RCC 7860 (cell line): ENCODE measurements at places on chromosomes 12 and 14.

- DNase-seq, result no peak
Measured at GRCh38 chr14:74627076-74627475, 15.0 kb upstream of the LTBP2 start.

DNA sequence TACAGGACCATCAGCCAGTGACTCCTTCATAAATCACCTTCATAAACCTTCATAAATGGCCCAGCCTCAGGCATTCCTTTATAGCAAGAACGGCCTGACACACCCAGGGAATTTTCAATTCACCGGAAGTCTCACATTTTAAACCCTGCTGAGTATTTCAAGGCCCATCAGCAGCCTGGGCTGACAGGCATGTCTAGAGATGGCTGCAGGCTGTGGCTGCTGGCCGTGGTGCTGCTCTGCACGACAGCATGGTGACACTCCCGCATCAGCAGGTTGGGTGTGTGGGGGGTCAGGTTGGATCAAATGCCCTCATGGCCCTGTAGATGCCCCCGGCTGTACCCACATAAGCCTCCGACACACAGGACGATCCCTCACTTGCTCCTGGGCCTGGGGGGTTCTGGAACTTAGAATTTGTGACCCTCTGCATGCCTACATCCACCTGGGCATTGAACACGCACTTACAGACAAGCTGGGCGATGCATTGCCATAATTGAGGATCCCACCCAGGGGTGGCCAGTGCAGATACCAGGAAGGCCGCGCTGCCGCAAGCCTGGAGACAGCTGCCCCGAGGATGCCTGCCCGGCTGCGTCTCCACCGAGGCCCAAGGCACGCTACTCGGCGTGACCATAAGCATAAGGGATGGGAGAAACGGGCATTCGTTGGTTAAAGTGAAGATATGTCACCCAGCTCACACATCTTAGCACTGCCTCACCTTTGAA lies 124.3 kb downstream of the PIWIL1 start:
- DNase-seq, result no peak

DNA sequence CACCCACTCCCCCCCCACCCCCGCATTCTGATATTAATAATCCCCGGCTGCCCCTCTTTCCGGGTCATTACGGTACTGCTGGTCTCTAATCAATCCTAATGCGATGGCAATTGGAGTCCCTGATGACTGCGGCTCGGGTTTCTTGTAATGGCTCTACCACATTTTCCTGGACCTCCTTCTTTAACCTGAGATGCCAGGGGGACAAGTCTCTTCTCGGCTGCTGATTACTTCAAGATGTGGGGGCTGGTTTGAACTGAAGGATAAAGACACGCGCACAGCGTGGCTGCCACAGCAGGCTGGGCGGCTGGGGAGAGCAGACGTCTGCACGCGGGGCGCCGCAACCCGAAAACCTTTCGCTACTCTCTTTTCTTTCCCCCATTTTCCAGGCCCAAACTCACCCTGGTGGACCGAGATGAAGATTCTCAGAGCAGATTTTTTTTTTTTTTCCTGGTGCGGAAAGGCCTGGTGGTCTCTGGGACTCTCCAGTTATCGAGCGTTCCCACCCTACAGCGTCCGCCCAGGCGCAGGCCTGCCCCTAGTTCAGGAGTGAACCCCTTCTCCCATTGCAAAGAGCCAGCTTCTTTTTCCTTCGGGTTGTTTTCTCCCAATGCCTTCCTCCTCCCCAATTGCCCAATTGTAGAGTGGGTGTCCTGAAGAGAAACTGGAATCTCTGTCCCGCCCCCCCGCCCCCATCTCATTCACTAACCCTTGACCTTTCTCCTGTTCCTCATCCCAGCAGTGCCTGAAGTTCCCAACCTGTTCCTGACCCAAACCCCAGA lies 6.0 kb upstream of the SIX1 start:
- no peak for DNase-seq

- DNase-seq, result no peak
Measured at GRCh38 chr12:94299846-94300245, 151.5 kb downstream of the PLXNC1 start.

DNA sequence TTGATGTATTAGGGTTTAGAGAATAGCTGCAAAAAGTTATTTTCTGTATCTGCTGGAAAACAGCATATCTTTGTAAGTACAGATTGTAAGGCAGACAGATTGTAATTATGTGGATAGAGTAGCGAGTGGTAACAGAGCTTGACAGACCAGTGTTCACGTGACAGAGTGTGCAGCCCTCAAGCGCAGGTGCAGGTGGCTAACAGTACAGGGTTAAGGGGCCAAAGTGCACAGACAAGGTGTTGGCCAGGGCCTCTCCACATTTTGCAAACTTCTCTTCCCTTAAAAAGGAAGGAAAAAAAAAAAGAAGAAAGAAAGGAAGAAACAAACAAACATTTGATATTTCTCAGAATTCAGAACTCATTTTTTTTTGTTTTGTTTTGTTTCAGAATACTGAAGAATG lies 25.2 kb upstream of the KLHL42 start:
- no peak for DNase-seq

DNA sequence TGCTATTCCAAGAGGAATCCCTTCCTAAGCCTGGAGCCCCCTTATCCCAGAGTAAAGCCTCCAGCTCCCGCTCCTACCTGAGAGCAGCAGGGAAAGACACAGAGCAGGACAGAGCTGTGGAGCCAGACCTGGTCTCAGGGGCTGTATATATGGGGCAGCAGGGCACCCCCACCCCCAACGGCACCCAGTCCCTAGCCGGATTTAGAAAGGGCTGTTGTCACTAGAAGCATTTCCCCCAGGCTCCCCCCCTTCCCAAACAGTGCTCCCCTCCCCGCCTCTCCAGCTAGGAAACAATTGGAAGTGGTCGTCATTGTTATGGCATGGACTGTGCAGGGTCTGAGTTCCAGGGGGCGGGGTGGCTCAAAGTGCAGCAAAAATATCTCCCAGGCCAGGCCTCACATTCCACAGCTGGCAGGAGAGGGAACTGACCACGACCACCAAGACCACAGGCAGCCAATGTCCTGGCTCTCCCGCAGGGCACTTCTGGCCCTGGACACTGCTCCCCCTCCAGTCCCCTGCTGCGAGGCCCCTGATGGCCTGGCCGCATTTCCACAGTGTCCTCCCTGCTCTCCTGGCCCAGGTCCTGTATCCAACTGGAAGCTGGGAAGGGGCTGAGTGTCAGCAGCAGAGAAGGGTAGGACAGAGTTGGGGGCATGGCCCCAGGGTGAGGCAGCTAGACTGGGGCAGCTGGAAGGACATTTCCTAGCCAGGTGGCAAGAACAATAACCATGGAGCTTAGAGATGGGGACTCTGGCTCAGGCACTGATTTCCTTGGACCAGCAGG lies at the start of gene MYH7:
MYH7 (minus strand) TSS at position 118 of the 784 bp plus-strand sequence. CDS start 1,928 bp downstream, outside the sequence.
- no peak for DNase-seq

DNA sequence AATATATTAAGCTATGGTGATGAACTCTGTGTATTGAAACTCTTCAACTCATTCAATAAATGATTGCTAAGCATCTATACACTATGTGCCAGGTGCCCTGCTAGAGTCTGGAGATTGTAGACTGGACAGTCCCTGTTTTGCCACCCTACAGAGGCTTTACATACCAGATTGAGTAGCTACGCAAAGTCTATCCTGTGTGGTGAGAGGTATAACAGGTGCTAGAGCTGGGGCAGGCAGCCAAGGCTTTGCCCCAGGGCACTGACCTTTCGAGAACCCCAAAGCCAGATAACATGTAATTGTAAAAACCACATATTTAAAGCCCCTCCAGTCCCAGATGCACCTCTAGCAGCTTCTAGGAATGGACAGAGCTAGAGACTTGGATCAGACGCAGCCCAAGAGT lies 52.8 kb downstream of the PPM1H start:
- DNase-seq, result no peak

DNA sequence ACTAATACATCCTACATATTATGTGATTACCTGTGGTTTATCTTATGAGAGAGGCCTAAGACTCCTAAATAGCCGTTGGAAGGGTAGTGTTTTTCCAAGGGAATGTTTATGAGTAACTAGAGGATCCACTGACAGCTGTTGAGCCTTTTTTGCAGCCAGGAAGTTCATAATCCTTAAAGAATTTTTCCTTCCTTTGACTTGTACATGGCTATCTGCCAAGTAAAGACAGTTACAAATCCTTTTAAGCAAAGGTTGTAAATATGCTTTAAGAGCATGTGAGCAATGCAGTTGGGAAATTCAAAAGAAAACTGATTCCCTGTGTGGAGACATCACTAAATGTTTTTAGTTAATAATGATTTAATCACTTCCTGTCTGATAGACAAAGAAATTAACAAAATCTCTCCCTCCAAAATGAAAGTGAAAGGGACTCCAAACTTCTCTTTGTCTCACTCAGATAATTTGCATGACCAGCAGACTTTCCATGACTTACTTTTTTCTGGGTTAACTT lies 333.8 kb downstream of the PDZRN4 start:
- peak; percentile 77 for DNase-seq

- DNase-seq, result no peak
Measured at GRCh38 chr12:109817627-109818231, 15.5 kb downstream of the TRPV4 start.

GRCh38 chr14:79568594-79568993 lies 642.7 kb downstream of the DIO2 start:
- DNase-seq, result no peak

- DNase-seq, result no peak
Measured at GRCh38 chr14:35695647-35696046, 113.4 kb downstream of the RALGAPA1 start.

GRCh38 chr14:73824127-73824526 lies 27.5 kb upstream of the PTGR2 start:
- DNase-seq, result no peak

DNA sequence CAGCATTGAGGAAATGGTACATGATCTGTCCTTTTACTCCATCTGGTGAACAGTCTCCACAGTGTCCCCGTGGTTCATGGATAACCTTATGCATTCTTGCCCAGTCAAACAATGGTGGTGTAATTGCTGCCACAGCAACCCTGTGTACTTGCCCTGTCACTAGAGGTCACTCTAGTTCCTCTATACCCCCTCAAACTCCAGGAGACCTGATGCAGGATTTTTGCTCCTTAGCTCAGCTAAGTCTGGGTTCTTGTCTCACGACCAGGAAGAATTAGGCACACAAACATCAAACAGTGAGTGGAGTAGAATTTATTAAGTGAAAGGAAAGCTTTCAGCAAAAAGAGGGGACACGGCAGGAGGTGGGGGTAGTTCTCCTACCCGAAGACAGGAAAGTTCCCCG lies 24.7 kb upstream of the EEA1 start:
- DNase-seq, result no peak

- no peak for DNase-seq
Measured at GRCh38 chr12:46811185-46811584, 14.6 kb downstream of the SLC38A4 start.

DNA sequence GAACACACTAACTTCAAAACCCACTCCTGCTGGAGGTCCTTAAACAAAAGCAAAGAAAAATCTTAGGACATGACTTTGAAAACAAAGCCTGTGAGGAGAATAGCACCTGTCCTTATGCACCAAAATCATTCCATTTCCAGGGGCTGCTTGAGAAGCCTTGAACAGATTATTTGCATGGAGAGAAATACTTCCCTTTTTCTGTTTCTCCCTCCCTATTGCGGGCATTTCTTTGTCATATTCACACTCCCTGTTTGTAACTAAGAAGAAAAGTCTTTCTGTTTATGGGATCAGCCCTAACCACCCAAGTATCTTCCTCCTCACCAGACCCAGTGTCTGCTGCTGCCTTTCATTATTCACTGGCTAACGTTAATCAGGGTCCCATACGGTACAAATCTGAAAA lies 218.8 kb downstream of the DPF3 start:
- DNase-seq, result no peak

- no peak for DNase-seq
Measured at GRCh38 chr12:96883571-96883970, 23.5 kb upstream of the NEDD1 start.

GRCh38 chr12:116874324-116874995 lies 6.8 kb downstream of the HRK start:
- no peak for DNase-seq

DNA sequence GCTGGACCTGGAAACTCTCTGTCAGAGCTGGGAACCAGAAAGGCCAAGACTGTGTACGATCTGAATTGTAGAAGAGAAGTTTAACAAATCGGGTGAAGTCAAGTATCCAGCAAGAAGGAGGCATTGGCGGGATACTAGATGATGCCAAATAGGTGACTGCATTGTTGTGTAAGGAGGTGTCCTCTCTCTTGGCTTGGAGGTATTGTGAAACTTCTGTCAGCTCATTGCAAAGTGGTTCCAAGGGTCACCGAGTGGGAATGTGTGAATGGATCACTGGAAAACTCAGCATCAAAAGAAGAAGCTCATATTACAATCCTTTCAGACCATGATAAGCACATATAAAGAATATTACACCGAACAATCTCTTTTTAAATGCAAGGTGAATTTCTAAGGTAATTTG lies 11.7 kb downstream of the NAV3 start:
- no peak for DNase-seq

- DNase-seq, result no peak
Measured at GRCh38 chr14:37090026-37090425, 82.4 kb downstream of the SLC25A21 start.

GRCh38 chr12:75207338-75208083 lies 2.1 kb downstream of the KCNC2 start:
- no peak for DNase-seq

DNA sequence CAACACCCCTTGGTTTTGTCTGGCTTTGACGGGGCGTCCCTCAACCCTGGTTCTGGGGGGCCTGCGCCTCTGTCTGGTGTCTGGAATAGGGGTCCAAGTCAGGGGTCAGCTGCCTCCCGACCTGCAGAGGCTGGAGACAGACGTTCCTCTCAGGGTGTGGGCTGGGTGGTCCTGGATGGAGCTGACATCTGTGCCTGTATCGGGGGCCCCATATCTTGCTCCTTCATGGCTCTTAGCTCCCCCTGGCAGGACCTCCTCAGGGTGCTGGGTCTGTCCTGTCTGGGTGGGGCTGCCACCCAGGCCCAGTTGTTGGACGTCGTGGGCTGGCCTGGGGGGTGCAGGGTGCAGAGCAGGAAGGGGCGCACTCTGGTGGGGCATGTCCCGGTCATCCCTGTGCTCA lies 374.8 kb downstream of the TMEM121 start:
- DNase-seq, result no peak
